ENCODE measurements at places on chromosomes 3 and 15.
A peak's percentile ranks its signal among the peaks of the same experiment; 100 is the strongest.

GRCh38 chr3:186073641-186074040 lies 35.2 kb downstream of the ETV5 start:
- no peak for DNase-seq

GRCh38 chr3:14899993-14900618 lies 47.3 kb upstream of the NR2C2 start:
- DNase-seq: no peak

DNA sequence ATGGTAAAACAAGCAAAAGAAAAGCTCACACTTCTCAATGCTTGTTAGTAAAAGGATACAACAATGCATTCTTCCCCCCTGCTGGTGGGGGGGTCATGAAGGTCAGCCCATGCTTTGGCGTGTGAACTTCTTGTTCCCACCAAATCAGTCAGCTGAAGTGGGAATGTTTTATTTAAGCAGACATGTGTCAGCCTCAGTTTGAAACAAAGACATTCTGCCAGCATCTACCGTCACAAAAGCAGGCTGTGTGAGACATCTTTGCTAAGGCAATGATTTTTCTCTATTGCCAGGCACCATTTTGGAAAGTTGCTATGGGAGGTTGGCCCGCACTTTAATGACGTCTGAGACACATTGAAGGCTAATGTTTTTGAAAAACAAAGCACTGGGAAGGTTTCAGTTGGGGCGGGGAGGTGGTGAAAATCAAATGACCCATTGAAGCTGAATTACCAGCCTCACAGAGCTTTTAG lies 206.6 kb downstream of the TLE3 start:
- DNase-seq: no peak

GRCh38 chr3:125141596-125142419 lies 70.7 kb downstream of the SLC12A8 start:
- peak; percentile 49 for DNase-seq

- no peak for DNase-seq
These were observed 40.3 kb downstream of the UACA start for GRCh38 chr15:70723122-70723422.

DNA sequence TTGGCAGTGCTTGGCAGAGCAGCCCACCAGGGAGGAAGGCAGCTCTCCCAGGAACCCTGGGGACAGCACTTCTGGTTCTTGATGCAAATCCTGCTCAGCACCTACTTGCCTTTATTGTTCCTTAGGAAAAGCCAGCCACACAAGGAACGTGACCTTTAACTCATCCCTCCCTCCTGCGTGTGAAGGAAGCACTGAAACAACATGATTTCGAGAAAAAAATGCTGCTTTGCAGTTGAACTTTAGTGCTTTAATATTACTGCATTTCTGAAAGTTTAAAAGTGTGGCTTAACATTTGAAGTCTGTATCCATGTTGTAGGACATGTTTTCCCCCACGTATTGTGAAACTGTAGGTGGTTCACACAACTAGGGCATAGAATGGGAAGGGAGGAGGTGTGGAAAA lies 50.4 kb upstream of the CTNNB1 start:
- no peak for DNase-seq

DNA sequence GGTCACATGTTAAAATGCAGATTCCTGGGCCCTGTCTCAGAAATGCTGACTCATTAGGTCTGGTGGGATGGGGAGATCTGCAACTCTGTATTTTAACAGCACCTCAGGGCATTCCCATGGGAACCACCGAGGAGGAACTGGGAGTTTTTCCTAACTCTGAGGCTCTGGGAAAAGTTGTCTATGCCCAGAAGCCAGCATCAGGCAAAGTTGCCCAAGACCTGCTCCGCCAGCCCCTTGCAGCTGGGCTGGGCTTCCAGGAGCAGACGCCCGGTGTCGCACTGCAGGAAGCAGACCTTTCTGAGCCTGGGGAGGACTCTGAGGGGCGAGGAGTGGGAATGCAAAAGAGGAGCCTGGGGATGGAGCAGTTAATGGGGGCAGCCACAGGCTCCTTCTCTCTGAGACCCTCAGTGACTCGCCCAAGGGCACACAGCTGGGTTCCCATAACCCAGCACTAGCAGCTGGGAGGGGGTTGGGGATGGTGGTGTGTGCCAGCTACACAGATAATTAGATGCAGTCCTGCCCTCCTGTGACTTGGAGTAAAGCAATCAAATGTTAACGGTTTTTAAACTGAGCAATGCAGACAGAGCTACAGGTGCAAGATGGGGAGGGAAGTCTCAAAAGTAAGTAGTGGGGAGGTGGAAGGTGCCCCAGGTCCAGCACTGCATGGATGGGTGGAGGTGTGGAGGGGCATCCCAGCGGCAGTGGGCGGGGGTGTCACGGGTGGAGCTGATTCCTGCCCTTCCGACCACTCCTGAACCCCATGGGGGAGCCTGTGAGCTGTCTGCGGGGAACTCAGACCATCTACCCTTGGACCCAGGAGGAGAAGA lies 100.4 kb downstream of the LSM3 start:
- no peak for DNase-seq

- no peak for DNase-seq
These were observed 31.9 kb upstream of the UACA start for GRCh38 chr15:70795311-70795665.

GRCh38 chr15:45637552-45638033 lies 2.8 kb downstream of the SQOR start:
- peak; percentile 4 for DNase-seq

DNA sequence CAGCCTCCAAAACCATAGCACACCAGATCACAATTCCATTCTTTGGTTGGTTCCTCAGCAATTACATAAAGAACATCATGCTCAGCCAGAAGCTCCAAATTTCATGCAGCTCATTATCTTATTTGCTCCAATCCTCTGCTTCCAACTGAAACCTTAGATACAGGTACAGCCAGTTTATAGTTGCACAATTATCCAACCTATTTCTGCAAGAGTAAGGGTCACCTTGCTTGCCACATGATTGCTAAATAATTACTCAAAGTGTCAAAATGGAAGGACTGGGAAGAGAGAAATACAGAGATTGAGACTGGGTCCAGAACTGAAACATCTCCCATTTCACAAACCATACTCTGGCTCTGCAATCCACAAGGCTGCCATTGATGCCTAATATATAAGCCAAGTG lies 23.4 kb upstream of the SHC4 start:
- no peak for DNase-seq

- no peak for DNase-seq
These were observed 187.1 kb downstream of the RAP2B start for GRCh38 chr3:153349108-153349499.

GRCh38 chr15:68464448-68465090 lies 32.6 kb upstream of the ITGA11 start:
- no peak for DNase-seq

- DNase-seq: no peak
These were observed 95.9 kb upstream of the UBE2E2 start for GRCh38 chr3:23107221-23107620.

DNA sequence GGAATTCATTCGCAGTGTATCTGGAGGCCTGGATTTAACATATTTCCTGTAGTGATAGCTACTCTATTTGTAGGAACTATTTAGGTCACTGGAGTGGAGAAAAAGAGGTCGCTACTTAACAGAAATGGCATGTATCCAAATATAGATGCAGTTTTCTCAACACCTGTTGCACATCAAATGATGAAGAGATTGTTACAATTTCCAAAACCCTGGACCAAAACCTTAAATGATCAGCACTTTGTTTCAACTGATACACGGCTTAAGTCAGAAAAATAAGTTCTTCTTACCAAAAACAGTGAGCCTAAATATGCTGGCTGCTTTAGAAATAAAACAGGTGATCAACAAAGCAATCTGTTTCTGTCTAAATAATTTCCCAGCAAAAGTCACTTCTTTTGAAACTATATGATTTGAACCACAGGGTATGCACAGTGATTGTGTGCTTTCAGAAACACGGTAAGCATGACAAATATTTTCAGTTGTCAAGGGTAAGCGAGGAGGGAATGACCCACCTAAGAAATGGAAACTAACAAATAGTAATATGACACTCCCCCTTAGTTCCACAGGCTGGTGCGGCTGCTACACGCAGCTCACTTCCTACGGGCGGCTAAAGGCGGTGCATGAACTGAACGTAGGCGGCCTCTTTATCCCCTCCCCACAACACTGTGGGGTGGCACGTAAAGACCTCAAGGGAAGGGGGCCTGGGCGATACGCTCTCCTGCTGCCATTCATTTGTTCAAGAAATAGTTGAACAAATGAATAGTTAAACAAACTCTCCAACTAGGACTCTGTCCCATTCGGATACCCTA lies 1.1 kb downstream of the EHD4 start:
- DNase-seq: no peak

DNA sequence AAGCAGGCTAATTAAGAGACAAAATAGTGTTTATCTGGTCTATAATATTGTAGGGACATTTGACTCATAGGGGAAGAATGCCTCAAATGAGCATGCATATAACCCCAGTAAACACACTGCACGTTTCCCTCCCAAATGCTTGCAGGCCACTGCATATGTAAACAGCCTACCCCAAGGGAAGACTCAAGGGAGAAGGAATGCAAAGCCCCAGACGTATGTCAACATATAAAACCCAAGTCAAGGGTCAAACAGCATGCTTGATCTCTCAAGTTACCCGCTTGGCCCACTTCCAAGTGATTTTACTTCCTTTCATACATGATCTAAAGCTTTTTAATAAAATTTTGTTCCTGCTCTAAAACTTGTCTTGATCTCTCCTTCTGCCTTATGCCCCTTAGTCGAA lies 1090.0 kb downstream of the OTOL1 start:
- no peak for DNase-seq

- no peak for DNase-seq
These were observed 385.4 kb upstream of the LRRC3B start for GRCh38 chr3:26237036-26237682.

- no peak for DNase-seq
These were observed 5.5 kb downstream of the EFCAB12 start for GRCh38 chr3:129422897-129423296.

- no peak for DNase-seq
These were observed 1.5 kb downstream of the ATP1B3 start for GRCh38 chr3:141877911-141878310.

- no peak for DNase-seq
These were observed 30.4 kb downstream of the LSM3 start for GRCh38 chr3:14208977-14209394.

DNA sequence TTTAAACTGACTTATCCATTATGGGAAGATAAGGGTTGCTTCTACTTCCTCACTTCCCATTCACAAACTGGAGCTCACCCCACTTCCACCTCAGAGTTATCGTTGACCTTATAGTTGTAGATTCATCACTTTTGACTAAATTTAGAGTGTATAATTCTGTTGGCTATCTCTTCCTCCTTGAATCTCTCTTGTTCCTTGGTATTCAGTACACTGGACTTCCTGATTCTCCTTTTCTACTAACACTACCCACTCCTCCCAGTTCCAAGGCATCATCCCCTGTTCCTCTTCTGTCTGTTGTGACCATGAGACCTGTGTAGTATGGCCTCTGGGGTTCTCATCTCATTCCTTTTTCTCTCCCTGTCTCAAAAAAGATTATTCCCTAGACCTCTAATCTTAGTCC lies 5.9 kb upstream of the GPR87 start:
- DNase-seq: no peak

- no peak for DNase-seq
These were observed 100.8 kb downstream of the ADAMTS9 start for GRCh38 chr3:64586952-64587351.

DNA sequence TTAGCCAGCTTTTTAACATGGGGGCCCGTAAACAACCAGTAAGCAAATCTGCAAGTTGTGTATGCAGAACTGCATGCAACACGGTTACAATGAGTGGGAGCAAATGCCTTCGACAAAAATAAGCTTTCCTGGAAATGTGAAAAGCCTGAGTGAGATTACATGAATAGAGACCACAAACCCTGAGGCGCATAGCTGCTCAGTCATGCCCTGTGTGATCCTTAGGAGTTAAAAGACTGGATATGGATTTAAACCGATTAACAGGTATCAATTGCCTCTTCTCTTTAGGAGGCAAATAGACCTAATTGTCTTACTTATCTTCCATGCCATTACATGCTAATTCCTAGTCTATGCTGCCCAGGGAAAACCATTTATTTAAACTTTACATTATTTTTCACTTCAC lies 810.3 kb downstream of the ROBO1 start:
- no peak for DNase-seq

DNA sequence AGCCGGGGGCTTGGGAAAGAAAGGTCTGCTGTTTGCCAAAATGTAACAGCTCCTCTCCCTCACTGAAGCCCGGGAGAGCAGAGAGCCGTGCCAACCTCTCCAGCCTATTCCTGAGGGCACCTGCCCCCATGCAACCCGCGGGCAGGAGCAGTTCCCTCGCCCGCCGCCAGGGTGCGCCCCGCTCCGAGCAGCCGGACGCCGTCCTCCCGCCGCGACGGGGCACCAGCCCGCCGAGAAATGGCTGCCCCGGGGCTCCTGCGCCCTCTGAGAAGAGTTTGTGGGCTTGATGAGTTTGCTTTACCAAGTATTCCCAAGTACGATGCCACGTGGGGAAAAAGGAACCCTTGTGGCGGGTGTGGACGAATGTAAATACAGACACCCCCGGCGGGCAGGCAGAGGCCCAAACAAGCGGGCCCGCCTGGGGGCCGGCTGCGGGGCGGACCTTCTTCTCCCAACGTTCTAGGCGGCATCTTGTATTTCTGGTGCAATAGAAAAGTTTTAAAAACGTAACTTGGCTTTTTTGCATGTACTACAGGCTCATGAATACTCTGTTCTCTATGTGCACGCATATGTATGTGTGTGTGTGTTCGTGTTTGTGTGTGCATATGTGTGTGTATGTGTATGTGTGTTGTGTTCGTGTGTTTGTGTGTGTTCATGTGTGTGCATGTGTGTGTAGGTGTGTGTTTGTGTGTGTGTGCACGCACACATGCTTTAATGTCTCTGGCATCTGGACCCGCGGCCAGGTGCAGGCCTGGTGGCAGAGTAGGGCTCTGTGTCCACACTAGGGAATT lies 162.9 kb downstream of the CHSY1 start:
- DNase-seq: peak; percentile 34

DNA sequence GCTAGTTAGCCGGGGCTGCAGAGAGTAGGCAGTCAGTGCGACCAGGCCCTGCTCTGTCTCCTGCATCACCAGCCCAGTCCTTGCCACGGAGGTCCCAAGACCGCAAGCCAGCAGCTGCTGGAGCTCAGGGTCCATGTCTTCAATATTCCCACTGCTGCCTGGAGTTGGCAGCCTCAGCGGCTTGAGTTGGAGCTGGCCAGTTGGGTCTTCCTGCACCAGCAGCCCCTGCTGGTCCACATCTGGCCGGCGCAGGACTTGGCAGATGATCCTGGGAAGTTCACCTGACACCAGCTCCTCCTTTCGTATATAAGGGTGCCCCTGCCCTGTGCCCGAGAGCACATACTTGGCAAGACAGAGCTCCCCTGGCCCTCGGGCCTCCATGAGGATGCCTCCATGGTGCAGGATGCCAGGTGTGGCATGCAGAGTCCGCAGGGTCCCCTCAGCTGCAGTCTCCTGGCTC lies 5.7 kb downstream of the XIRP1 start:
- no peak for DNase-seq

DNA sequence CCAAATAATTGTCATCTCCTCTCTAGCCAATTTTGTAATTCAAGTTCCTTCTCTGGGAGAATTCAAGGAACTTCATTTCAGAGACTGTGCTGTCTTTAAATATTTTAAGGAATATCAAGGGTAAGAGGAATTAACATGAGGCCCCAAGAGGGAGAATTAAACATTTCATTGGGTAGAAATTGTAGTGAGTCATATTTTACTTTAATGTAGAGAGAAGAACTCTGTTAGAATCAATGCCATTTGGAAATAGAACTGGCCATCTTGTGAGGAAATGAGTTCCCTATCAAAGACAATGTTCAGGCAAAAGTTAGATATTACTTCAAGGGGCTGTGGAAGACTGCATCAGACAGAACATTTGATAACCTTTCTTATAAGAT lies 43.5 kb upstream of the TP63 start:
- no peak for DNase-seq

GRCh38 chr3:73538486-73538885 lies 86.3 kb downstream of the PDZRN3 start:
- no peak for DNase-seq

GRCh38 chr3:193620650-193621049 lies 27.6 kb downstream of the OPA1 start:
- no peak for DNase-seq

Measured in NCI-H1092 treated with DMSO at 0.1 percent for 48 hours (cell line).